ENCODE measurements at places on chromosomes 1 and 21.

GRCh38 chr1:152179566-152179965 is 20.5 kb upstream of the RPTN start:
- no peak for DNase-seq

DNA sequence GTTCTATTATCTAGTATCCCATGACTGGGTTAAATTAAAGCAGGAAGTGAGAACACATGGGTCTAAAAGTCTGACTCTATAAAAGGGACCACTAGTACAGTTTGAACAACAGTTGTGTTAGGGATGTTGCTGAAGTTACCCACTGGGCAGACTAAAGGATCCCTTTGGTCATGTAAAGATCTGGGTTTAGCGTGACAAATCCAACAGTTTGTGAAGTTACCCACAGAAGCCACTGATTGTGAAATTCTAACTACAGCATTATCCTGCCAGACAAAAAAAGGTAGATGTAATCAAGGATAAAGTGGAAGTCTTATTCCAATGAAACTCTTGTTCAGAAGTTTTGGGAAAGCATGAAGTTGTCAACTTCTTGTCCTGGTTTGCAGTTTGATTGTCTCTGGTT is 5.7 kb downstream of the QSOX1 start:
- no peak for DNase-seq

- no peak for DNase-seq
Observed at GRCh38 chr1:232504651-232505050, 125.3 kb downstream of the SIPA1L2 start.

DNA sequence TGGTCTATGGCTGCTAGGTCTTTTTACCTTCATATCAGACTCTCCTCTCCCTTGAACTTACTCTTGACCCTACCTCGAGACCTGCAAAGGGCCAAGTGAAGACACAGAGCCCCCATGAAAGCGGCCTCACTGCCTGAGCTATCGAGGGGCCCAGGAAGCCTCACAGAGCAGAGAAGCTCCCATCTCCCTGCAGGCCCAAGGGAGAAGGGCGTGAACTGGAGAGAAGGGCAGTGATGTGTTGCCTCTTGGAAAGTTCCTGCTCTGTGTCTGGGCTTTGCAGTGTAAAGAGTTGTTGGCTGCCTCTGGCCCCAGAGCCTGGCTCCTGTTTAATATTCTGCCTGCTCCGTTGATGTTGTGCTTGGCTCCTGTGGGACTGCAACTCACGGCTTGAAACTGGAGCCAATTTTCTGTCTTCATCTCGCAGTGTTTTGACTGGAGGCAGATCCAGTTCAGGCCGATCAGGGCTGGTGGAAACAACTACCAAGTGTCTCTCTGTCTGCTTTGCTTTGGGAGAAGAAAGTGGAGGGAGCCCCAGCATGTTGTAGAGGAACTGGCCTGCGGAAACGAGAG is 4.3 kb downstream of the SERTAD4 start:
- peak; percentile 52 for DNase-seq

DNA sequence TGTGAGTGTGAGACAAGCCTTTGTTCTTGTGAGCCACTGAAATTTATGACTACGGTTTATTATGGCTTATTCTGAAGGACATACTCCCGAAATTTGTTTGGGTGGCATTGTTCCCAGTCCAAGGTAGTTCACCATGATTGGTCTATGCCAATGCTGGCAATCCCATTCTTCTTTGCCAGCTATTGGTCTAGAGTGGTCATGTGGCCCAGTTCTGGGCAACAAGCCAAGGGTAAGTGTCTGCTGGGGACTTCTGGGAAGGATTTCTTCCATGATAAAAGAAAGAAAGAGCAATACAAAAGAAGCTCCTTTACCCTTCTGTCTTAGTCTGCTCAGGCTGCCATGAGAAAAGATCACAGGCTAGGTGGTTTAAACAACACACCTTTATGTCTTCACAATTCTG is 201.6 kb downstream of the SLC35F3 start:
- DNase-seq, result no peak

GRCh38 chr1:150473659-150474058 is 13.6 kb upstream of the TARS2 start:
- no peak for DNase-seq

- DNase-seq, result no peak
Observed at GRCh38 chr1:64569411-64569810, 99.5 kb downstream of the CACHD1 start.

DNA sequence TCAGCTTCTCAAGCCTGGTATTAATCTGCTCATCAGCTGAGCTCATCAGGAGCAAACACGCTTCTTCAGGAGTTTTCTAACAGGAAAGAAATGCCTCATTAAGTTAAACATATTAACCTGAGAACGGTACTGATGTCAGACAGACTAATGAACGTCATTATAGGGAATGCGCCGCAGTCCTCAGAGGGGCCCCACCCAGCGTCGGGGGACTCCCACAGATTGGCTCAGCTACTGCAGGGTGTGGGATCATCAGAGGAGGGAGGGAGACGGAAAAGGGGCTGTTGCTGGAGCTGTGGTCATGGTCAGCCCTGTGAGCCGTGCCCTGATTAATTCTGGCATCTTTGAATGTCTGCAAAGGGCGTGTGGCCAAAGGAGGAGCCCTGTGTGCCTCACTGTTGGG is 348.5 kb downstream of the PTPRU start:
- no peak for DNase-seq

DNA sequence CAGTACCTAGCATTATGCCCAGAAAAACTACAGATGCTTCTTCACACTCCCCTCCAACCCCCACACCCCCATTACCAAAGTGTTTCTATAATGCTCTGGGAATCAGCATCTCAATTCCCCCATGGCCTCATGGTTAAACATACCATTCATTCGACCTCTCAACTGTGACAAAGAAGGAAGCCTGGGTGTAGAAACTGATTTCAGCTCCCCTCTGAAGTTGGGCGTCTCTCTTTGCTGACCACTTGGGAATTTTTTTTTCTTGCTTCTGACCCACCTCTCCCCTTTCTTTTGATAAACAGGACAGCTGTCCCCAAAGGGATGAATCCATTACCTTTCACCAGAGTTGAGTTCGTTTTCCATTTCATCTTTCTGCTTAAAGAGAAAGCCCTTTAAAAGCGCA is 116.4 kb upstream of the HOOK1 start:
- no peak for DNase-seq

DNA sequence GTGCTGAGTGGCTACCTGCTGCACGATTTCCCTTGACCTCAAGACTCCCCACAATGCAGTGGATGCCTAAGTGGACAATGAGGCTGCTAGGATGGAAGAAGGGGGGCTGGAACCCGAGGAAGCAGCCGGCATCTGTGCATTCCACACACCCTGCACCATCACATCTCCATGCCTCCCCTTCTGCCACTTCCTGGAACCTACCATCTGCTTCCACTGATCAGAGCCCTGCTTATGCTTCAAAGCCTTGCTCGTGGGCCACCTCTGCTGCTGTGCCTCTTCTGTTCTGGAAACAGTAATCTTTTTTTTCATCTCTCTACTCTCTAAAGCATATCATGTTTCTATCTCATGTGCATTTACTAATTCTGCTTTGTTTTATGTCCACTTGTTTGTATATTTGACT is 66.2 kb upstream of the WDR26 start:
- DNase-seq, result peak; percentile 14

DNA sequence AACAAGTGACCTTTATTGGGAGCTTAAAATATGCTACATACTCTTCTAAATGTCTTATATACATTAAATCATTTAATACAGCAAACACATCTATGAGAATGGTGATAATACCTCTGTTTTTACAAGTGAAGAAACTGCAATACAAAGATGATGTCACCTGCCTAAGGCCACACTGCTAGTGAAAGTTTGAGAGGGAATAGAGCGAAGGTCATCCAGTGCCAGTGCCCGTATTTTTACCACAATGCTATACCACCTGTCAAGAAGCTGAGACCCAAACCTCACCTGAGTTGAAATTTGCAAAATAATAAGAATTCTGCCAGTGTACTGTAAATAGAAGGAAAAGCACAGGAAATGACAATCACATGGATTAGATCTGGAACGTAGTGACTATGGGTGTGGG is 200.4 kb upstream of the TMPRSS15 start:
- no peak for DNase-seq

Data from A673 (cell line).